ENCODE measurements at places on chromosomes 5 and 9. TPM values are rescaled to one million over a fixed set of nuclear protein-coding genes. Genes with fewer than 3 reads are reported as not detected.

GRCh38 chr5:180367300-180367699 lies 14.2 kb upstream of the GFPT2 start:
- no peak for DNase-seq

DNA sequence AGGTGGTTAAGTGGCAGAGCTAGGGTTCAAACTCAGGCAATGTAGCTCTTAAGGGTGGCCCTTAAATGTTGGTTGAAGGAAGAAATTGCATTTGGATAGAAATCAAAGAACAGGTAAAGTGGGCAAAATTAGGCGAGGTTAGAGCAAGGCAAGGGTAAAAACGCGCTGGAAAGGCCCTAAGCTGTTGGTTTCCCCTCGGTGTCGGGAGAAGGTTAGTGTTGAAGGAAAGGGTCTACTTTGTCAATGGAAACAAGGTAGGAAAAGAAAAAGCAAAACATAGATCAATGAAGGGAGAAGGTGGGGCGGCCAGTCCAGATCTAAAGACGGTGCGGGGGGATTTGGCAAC lies 431 bp downstream of the FASTKD3 start:
- DNase-seq = no peak

GRCh38 chr5:128687930-128688329 lies 149.9 kb upstream of the FBN2 start:
- DNase-seq = no peak

DNA sequence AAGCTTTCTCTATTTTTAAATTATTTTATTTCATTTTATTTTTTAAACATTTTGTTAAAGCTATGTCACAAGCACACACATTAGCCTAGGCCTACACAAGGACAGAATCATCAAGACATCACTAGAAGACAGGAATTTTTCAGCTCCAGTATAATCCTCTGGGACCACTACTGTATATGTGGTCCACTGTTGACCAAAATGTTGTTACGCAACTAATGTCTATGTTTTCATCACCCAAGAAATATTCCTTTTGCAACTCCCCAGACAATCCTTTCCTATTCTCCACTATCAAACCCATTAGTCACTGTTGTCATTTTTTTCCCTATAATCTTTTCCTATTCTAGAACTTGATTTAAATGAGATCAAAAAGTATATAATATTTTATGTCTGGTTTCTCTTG lies 2371.7 kb upstream of the C9orf72 start:
- no peak for DNase-seq

Gene TRAF2
- 11.8 TPM for total RNA-seq

Gene KLHL3
- 16.9 TPM for total RNA-seq

Data from CD8-positive, alpha-beta T cell (primary cell).